GM12891 (cell line): ENCODE measurements at places on chromosomes 11 and 22.

GRCh38 chr11:12134236-12134585 lies 23.8 kb downstream of the MICAL2 start:
- DNase-seq: no peak

GRCh38 chr11:130314184-130314749 lies 450 bp downstream of the ZBTB44 start:
- peak; percentile 60 for DNase-seq

DNA sequence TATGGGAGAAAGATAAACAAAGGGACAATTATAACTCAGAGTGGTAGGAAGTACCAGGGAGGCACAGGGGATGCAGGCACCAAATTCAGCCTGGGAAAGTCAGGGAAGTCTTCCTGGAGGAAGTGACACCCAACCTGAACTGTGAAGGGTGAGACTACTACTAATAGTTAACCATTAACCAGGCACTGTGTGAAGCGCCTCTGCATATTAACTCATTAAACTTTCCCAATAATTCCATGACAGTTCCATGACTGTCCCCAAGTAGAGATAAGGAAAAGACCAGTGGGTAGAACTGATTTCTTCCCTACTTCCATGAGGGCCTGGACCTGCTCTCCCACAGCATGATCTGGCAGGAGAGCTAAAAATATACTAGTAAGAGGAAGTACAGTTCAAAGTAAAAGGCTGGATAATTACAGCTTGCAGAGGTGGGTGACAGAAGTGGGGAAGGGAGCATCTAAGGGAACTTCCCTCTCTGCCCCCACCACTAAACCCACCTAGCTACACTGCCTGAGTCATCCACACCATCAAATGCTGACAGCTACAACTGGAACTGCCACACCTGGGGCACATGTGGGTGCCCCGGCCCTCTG lies 4.7 kb upstream of the AP1B1 start:
- no peak for DNase-seq

DNA sequence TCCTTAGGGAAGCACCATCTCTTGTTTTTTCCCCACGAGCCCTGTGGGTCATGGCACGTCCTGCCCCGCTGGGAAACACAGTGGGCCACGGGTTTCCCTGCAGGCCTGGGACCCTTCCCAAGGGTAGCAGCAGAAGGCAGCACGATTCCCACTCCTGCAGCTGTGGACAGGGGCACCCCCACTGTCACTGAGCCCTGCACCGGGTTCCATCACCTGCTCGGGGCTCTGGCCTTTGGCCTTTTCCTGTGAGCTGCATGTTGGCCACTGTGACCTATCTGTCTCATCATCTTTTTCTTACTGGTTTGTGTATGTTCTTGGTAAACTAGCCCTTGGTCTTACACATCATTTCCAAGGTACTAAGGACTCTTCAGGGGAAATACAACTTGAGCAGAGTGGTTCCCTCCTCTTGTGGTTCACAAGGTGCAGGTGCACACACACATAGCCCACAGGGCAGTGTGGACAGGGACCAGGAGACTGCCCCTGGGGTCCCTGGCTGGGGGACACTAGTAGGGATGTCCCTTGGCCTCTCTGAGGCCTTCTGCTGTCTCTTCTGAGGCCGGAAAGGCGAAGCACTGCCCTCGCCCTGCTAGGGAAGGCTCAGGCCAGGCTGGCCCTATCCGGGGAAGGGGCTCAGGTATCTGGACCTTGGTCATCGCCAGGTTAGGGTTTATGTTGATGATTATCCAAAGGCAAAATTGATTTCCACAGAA lies 19.0 kb upstream of the TXNRD2 start:
- no peak for DNase-seq

DNA sequence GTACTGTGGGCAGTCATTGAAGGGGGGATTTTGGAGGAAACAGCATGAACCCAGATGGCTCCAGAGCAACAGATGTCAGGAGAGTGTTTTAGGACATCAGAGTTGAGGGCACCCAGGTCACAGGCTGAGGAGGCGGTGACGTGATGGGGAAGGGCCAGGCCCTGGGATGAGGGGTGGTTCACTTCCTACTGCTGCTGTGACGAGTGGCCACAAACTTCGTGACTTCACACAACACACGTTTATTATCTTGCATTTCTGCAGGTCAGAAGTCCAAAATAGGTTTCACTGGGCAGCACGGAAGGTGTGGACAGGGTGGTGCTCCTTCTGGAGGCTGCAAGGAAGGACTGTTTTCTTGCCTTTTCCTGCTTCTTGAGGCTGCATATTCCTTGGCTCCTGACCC lies 77.7 kb upstream of the RAB1B start:
- no peak for DNase-seq

DNA sequence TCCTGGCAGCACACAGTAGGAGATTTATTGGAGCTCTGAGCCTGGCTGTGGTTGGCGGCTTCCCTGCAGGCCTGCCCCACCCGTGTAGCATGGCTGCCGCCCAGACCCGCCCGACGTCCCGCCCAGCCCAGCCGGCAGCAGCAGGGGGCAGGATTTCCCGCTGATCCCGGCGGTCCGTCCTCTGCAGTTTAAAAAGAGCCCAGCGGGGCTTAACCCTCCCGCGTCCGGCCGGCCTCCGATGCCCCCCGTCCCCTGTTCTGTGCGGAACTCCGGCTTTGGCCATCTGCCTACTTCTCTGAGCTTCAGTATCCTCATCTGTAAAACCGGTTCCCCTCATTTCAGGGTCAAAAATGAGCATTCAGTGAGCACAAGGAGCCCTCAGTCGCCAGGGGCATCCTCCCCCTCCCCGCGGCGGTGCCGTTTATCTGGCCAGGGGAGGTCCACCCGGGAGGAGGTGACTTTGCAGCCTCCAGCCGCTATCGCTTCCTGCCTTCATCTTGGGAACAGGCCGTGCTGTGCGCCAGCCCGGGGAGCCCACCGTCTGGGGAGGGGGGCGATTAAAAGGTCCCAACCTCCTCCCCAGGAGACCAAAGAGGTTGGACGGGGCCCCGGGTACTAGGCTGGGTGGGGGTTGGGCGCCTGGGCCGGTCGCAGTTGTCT lies at the start of gene GAS2L1:
Gene GAS2L1 (plus strand): TSS at position 476 of the 660 bp plus-strand sequence. CDS start 1,456 bp downstream, outside the sequence.
- peak; percentile 73 for DNase-seq

- no peak for DNase-seq
Observed at GRCh38 chr22:35353318-35353717, 27.6 kb upstream of the HMOX1 start.

GRCh38 chr11:16001044-16001568 lies 355.2 kb downstream of the SOX6 start:
- DNase-seq: no peak

DNA sequence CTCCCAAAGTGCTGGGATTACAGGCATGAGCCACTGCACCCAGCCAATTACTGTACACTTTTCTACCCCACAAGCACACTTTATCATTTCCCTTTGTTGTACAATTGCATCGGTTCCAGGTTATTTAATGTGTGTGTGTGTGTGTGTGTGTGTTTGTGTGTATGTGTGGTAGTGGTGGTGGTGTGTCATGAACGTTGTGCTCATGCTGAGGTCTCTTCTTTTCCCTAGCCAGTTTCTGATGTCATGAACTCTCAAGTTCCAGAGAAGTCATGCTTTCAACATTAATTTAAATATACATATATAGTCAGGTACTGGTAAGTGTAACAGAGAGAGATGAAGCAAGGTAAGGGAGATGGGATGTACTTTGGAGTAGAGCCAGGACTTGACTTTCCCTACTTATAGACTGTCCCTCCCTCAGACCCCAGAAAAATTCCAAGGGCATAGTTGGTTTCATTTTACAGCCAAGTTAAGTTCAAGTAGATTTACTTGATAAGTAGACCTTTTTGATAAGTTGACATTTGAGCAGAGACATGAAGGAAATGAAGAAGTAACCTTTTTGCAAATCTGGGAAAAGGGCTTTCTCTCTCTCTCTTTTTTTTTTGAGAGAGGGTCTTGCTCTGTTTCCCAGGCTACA lies 42.7 kb downstream of the WEE1 start:
- no peak for DNase-seq

DNA sequence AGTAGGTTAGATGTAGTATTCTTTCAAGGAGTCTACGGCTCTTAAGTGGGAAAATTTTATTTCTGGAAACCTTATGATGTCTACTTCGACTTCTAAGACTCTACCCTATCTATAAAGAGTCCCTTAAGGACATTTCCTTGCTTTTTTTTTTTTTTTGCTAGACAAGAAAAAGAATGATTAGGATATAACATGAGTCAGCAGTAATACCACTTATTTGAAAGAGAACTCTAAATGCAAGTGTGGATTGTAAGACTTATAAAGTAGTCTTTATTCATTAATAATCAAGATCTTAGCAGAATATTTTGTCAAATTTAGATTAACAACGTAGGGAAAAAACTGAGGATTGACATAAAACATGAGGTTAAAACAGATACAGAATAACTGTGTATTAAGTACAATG lies 71.0 kb downstream of the DKK3 start:
- DNase-seq: no peak

GRCh38 chr11:1549338-1550330 lies 22.4 kb downstream of the DUSP8 start:
- no peak for DNase-seq

GRCh38 chr11:23574149-23574548 lies 713.9 kb upstream of the CCDC179 start:
- no peak for DNase-seq

DNA sequence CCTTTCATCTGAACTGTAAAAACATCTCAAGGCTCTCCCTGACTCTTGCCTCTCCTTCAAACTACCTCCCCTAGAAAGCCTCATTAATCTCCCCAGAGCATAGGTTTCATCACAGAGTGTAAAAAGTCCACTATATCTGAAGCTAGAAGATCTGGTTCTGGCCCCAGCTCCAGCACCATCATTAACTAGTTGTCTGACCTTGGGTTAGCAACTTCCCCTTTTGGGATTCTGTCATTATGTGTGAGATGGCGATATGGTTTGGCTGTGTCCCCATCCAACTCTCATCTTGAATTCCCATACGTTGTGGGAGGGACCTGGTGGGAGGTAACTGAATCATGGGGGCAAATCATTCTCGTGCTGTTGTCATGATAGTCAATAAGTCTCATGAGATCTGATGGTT lies 97.3 kb downstream of the KCNC1 start:
- no peak for DNase-seq

DNA sequence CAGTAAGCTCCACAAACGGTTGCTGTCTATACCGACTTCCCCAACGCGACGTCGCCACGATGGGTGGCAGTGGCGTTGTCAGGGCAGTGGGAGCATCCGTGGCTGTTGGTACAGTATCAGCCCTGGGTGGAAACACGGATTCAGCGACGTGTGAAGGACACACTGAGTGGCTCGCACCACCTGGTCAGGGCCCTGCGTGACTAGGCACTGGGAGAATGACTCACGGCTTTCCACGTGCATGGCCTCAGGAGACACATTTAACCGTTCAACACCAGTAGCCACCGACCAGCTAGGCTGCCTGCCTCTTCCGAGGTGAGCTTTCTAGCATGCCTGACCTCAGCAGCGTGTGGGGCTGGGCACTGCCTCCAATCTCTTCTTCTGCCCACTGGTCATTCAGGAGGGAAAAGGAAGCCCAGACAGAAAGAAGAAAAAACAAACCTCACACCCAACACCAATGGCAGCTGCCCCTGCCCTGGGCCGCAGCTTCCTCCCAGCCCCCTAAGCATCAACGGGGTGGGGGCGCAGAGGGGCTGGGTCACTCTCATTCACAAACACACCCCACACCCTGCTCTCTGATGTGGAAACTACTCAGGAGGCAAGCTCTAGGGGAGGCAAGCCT lies 59.0 kb downstream of the MYH9 start:
- DNase-seq: no peak
